ENCODE measurements at places on chromosomes 4 and X.

- DNase-seq = no peak
Observed at GRCh38 chr4:17328141-17328815, 183.6 kb downstream of the QDPR start.

GRCh38 chrX:73940893-73941470 is 363.0 kb upstream of the ZCCHC13 start:
- no peak for DNase-seq

DNA sequence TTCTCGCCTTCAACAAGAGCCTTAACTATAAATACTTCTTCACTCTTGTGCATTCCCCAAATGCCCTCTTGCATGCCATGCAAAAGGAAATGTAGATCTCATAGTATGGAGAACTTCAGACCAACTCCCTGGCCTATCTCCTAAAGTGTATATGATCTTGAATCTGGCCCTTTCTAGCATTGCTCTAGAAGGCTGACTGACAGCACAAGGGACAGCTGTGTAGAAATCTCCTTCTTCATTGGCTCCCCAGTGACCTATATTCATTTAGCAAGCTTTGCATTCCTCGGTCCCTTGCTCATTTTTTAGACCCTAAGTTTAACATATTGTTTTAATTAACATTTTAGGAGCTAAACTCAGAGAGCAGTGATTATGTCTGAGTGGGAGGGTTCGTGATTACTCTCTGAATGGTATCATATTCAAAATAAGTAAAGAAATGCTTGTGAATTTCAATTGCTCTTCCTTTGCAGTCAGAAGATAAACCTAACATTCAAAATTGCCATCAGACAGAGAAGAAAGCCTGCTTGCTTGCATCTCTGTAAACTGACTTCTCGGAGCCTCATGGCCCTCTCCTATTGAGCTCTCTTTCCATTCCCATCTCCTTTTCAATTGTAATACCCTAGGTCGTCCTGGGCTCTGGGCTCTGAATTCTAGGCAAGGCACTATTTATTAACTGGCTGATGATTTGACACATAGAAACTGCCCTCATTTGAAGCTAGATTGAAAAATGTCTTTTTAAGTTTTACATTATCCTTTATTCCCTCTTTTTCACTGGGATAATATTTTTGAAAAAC is 120.3 kb upstream of the PRKG2 start:
- DNase-seq = no peak

GRCh38 chr4:105181259-105181658 is 34.6 kb downstream of the TET2 start:
- no peak for DNase-seq

DNA sequence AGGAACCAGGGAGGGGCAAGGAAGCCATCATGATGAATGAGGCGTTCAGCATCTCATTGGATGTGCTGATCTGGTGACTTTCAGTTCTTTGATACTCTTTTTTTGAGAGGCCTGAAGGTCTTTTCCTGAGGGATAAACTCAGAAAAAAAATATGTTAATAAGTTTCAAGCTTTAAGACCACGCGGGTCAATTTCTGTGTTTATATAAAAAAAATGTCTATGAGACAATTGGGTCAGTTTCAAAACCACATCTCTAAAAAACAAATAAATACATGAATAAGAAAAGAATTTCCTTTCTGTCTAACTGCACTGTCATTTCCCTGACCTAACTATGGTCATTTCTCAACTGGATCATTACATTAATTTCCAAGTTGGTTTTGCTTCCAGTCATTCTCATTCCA is 62.6 kb downstream of the TRIML1 start:
- DNase-seq = no peak

DNA sequence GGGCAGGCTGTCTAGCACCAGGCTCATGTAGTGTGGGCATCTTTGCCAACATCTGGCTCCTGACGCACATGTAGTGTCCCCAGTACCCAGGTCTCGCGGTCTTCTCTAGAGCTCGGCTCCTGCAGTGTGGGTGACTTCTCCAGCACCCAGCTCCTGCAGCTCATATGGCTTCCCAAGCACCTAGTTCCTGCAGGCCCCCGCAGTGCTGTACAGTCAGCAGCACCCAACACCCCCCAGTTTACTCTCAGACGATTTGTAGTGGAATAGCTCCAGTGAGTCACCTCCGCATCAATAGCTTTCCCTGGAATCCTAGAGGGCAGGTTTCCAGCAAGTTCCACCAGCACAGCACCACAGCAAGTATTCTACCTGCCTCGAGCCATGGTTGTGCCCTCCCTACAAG is 30.9 kb downstream of the ZNF41 start:
- DNase-seq = no peak

DNA sequence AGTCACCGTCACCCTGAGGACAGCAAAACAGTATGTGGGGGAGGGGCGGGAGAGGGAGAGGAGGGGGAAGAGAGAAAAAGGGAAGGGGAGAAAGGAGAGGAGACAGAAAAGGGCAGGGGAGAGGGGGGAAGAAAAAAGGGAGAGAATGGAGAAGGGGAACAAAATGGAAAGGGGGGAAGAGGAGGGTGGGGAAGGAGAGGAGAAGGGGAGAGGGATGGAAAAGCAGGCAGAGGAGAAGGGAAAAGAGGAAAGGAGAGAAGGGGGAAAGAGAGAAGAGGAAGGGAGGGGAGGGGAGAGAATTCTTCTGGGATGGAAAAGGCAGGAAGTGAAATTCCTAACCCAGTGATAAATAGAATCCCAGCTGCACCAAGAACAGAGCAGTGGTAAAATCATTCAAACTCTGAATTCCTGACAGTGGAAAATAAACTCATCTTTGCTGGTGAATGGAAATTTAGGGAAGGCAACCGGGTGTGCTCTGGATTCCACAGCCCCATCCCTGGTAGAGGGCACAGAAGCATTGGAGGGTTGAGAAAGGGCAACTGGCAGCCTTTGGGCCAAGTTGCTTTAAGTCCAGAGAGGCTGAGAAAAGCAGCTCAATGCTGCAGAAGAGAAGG is 244.2 kb downstream of the BCOR start:
- no peak for DNase-seq

DNA sequence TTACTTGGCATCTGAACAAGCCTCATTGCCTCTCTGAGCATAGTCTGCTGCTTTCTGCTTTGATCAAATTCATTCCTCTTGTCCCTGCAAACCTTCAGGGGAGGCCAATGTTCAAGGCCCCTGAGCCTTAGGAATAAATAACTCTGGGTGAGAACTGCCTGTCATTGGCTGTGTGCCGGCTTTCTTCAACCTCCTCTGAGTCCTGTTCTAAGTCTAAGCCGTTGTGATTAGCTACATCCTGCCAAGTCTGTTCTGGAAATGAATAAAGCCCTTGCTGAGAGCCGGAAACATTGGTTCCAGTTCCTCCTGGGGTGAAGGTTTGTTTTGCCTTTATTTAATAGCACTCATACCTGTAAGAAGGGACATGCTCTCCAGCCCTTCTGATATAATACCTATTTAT is 13.8 kb downstream of the RNF4 start:
- no peak for DNase-seq

DNA sequence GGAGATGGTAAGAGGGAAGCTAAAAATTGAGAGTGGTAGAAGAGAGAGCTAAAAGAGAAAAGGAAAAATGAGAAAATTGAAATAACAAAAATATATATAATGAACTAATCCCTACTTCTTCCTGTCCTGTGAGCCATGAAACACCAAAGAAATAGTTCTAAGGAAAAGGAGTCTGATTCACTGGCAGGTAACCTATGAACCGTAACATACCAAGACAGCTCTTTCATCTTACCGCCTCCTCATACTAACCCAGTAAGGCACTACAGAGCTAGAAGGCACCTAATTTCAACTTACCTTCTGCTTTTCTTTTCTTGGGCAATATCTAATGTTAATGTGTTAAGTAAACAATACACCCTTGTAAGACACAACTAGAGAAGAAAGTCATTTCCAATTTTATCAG is 297.7 kb upstream of the DIAPH2 start:
- no peak for DNase-seq

- DNase-seq = no peak
Observed at GRCh38 chrX:44267861-44268260, 75.6 kb downstream of the EFHC2 start.

DNA sequence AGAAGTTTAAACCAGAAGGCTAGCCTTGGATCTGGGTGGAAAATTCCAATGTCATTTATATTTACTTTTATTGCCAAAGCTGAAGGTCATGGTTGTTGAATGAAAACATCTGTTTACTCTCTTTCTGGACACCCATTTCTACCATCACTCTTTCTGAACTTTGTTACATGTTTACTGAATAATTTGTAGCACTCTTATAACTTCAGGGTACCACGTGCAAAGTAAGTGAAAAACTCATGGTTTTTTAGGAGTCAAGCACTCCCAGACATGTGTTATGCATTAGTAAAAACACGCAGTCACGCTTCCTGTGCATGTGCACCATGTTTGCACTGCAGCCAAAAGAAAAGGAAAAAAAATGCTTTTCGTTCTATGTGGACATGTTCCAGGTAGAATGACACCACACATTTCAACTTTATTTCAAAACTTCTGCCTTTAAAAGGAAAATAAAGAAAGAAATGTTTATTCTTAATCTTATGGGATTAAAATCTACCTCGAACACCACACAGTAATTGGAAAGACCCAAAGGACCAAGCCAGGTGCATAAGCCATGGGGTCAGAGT is 31.4 kb upstream of the ADH1C start:
- DNase-seq = no peak

DNA sequence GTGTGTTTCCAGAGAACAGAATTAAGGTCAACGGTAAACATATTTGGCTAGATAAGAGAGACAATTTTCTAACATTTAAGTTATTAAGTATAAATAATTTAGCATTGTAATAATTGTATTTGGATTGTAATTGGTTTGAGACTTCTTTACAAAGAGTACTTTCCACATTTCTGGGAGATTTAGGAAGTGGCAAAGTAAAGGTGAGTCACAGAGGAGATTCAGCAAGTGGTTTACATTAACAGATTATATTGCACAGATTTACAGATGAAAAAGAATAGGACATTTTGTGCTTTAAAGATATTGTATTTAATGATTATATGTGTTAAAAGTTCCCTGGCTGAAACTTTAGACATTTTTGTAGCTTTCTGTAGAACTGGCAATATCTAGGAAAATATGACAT is 584.4 kb upstream of the AADAT start:
- no peak for DNase-seq

DNA sequence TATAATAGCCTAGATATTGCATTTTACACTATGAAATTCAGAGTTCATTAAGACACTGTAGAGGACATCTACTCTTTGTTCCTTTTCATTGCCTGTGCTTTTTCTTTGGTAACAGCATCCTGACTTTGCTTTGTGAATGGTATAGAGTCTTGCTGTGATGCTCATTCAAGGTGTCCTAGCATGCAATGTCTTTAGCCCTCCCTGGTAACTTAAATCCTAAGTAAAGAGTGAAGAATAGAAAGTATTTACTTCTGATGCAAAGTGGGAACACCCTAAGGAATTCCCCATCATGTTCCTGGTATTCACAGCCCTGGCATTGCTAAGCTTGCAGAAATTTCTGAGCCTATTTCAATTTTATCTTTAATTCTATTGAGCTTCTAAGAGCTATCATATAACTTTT is 400.1 kb downstream of the FAT4 start:
- no peak for DNase-seq

DNA sequence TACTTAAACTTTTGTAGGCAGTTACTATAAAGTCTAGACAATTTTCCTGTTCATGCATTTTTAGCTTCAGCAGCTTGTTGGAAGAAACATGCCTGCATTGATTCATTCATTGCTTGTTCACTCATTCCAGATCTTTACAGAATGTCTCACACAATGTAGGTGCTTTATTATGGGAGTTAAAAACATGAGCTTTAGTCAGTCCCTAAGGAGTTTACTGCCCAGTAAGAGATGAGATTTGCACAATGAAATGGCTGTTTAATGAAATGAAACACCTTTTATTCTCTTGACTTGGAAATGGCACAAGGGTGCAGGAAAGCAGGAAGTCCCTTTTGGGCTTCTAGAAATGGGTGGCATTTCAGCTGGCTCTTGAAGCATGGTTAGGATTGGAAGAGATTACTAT is 2.9 kb downstream of the NOCT start:
- no peak for DNase-seq

DNA sequence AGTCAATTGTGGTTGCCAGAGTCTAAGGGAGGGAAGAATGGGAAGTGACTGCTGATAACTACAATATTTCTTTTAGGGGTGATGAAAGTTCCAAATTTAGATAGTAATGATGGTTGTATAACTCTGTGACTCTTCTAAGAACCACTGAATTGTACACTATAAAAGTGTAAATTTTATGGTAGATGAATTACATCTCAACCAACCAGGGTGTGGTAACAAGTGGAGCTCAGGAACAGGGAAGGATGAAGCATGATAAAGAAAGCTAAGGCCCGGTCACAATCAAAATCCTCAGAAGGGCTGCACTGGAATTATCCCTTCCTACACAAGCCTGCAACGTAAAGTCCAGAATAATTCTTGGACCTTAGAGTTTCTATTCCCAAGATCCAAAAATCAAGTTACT is 143.2 kb downstream of the PPARGC1A start:
- no peak for DNase-seq

- DNase-seq = no peak
Observed at GRCh38 chrX:131843987-131844386, 179.1 kb upstream of the STK26 start.

GRCh38 chr4:38452009-38452408 is 212.0 kb upstream of the KLF3 start:
- no peak for DNase-seq

- no peak for DNase-seq
Observed at GRCh38 chr4:16897991-16898827, at the start of gene LDB2. LDB2 (minus strand) TSS chr4:16898645.

- DNase-seq = no peak
Observed at GRCh38 chr4:99652596-99653436, 4.8 kb downstream of the C4orf54 start.

DNA sequence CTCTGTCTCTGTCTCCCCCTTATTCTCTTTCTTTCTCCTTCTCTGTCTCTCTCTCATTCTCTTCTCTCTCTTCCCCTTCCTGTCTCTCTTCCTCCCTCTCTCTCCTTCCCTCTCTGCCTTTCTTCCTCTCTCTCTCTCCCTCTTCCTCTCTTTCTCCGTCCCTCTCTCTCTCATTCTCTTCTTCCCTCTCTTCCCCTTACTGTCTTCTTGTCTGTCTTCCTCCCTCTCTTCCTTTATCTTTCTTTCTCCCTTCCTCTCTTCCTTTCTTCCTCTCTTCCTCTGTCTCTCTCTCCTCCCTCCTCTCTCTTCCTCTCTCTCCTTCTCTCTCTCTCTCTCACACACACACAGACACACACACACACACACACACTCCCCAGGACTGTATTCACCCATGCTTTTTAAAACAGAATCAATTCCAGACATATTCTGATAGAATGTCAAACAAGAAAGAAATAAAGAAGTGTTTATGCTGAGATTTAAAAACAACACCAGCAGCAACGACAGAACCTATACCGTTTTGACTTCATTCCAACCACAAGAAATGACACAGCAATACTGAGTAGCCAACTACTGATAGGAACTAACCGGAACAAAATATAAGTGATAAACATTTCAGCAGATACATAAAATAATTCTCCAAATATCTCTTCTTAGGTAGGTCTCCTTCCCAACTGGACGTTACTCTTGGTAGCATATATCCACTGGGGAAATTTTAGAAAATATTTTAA is 296.7 kb downstream of the ASMT start:
- DNase-seq = no peak

- no peak for DNase-seq
Observed at GRCh38 chrX:129239371-129239770, 283.9 kb downstream of the SMARCA1 start.

GRCh38 chrX:134287346-134287745 is 50.4 kb downstream of the CCDC160 start:
- DNase-seq = no peak
